ENCODE measurements at places on chromosomes 3 and 15.

DNA sequence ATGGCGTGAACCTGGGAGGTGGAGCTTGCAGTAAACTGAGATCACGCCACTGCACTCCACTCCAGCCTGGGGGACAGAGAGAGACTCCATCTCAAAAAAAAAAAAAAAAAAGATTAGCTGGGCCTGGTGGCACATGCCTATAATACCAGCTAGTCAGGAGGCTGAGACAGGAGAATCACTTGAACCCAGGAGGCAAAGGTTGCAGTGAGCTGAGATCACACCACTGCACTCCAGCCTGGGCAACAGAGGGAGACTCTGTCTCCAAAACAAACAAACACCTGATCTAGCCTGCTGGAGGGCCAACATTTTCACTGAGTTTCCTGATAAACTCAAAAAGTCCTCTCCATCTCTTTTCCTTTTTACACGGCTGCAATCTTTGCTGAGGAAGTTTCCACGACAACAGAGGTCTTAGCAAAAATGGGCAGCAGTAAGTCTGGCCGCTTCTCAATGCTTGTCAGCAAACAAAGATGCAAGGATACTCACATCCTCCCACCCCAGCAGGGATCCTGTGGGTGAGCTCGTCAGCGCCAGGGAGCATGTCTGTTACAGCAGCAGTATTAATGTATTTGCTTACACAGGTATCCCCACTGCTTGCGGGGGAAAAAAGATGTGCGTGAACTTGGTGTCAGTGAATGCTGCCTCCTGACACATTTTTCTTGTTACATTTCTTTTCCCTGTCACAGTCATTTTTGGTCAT lies 21.0 kb upstream of the CCDC174 start:
- no peak for DNase-seq

- DNase-seq: no peak
Measured at GRCh38 chr15:61541516-61541915, 312.4 kb upstream of the RORA start.

- DNase-seq: no peak
Measured at GRCh38 chr3:24060055-24060454, 115.0 kb downstream of the NR1D2 start.

GRCh38 chr3:152356870-152357276 lies 88.1 kb downstream of the MBNL1 start:
- DNase-seq: no peak

DNA sequence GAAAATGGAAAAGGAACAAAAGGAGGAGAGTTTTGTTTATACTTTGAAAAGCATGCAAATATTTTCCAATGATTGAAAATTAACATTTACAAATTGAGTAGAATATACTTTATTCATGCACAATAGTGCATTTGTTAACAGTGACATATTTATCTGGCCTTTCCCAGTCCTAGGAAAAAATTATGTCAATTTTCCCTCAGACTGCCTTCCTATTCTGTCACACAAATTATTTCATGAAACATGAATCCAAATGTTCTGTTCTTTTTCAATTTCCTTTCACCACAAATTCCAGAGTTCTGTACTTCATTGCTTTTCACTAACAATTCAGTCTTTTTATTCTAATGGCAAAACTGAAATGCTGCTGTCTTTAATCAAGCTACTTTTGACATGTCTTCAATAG lies 945.1 kb downstream of the ROBO1 start:
- no peak for DNase-seq

DNA sequence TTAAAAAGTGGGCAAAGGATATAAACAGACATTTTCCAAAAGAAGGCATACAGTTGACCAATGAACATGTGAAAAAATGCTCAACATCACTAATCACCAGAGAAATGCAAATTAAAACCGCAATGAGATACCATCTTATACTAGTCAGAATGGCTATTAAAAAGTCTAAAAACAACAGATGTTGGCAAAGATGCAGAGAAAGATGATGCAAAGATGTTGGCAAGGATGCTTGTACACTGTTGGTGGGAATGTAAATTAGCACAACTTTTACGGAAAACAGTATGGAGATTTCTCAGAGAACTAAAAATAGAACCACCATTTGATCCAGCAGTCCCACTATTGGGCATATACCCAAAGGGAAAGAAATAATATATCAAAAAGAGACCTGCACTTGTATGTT lies 53.5 kb downstream of the TLNRD1 start:
- DNase-seq: no peak

GRCh38 chr15:67914537-67915460 lies 75.0 kb upstream of the RNU6-1 start:
- DNase-seq: no peak

GRCh38 chr3:47342151-47342550 lies 38.7 kb upstream of the PTPN23 start:
- DNase-seq: no peak

Data from mesenteric fat pad (tissue), 1 donor.